Endothelial cell of umbilical vein (primary cell): ENCODE measurements at places on chromosomes 1 and 21. TPM values are rescaled to one million over a fixed set of nuclear protein-coding genes. Genes with fewer than 3 reads are reported as not detected.

KIF17 gene
- 0.72 and 1.5 TPM in 2 replicates for total RNA-seq

IL10 gene
- not detected in 2 replicates for total RNA-seq

BCL10 gene
- total RNA-seq, result 74.5 and 78.6 TPM in 2 replicates

TENT5C gene
- total RNA-seq, result 0.12 and 0.22 TPM in 2 replicates

MYBPH gene
- not detected in 2 replicates for total RNA-seq

CLCA1 gene
- not detected in 2 replicates for total RNA-seq

CHAF1B gene
- total RNA-seq, result 13.0 and 16.4 TPM in 2 replicates

APP gene
- 811 and 928 TPM in 2 replicates for total RNA-seq

ITLN2 gene
- not detected in 2 replicates for total RNA-seq

MATN1 gene
- total RNA-seq, result 0.29 TPM in 1 of 2 replicates, not detected in the other

FAM131C gene
- 0.44 TPM in 1 of 2 replicates, not detected in the other for total RNA-seq

UMODL1 gene
- not detected in 2 replicates for total RNA-seq

SFN gene
- 0.33 and 0.42 TPM in 2 replicates for total RNA-seq

BCAR3 gene
- total RNA-seq, result 31.2 and 32.9 TPM in 2 replicates

ATP6V1G3 gene
- total RNA-seq, result not detected in 2 replicates

MNDA gene
- total RNA-seq, result not detected in 2 replicates

ZNF326 gene
- 29.7 and 29.9 TPM in 2 replicates for total RNA-seq

RPS6KC1 gene
- 14.9 and 18.6 TPM in 2 replicates for total RNA-seq

PDE9A gene
- total RNA-seq, result 1.5 and 2.2 TPM in 2 replicates

WNT4 gene
- not detected in 2 replicates for total RNA-seq
